Esophagus muscularis mucosa (tissue), 4 donors: ENCODE measurements at places on chromosomes 16 and 17. TPM values are rescaled to one million over a fixed set of nuclear protein-coding genes. Genes with fewer than 3 reads are reported as not detected.

Gene HOXB7
- total RNA-seq: 1.7 TPM

GRCh38 chr16:4190712-4191333 is 51.1 kb downstream of the SRL start:
- DNase-seq: no peak

DNA sequence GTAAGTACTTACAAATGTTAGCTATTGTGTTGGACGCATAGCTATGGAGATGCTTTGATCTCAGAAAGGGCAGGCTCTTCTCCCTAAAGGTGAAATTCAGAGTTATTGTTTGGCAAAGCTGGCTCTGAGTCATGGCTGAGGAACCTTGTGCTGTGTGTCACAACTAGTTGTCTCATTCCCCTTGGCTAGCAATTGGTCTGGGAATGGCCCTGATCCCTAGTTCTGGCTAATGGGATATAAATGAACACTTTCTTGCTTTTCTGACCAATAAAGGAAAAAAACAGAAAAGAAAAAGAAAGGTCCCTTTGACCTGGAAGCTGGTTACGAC is 210.6 kb downstream of the MAP2K4 start:
- DNase-seq: no peak

DNA sequence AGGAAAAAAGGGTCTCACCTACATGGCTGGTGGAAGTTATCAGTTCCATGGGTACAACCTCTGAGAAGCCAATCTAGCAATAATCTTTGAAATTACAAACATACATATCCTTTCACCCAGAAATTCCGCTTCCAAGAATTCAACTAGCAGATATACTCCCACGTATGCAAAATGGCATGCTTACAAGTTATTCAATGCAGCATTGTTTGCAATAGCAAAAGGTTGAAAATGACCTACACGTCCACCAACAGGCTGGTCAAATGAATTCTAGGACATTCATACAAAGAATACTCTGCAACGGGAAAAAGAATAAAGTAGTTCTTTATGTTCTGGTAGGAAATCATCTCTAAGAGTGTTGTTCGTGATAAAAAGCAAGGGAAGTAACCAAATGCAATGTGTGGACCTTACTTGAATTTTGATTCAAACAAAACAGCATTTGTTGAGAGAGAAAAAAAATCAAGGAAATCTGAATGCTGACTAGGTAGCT is 63.7 kb upstream of the NLK start:
- DNase-seq: no peak

DNA sequence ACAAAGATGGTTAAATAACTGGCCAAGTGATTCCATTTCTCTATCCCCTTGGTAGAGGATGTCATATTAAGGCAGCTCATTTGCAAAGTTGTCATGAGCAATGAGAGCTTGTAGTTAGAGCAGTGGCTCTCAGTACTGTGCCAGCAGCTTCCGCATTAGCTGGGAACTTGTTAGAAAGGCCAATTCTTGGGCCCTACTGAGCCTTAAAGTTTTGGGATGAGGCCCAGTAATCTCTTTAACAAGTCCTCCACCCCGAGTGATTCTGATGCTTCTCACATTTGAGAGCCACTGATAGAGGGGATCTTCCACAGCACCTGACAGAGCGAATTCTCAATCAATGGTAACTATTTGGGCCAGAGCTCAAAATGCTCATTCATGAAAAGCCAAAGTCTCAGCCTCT is 20.2 kb upstream of the CCL1 start:
- DNase-seq: no peak

- DNase-seq: no peak
These were observed at the start of gene CCL17 for GRCh38 chr16:57403965-57404817. CCL17 (plus strand) TSS chr16:57404767; CDS start chr16:57413933, 9,166 bp downstream.

DNA sequence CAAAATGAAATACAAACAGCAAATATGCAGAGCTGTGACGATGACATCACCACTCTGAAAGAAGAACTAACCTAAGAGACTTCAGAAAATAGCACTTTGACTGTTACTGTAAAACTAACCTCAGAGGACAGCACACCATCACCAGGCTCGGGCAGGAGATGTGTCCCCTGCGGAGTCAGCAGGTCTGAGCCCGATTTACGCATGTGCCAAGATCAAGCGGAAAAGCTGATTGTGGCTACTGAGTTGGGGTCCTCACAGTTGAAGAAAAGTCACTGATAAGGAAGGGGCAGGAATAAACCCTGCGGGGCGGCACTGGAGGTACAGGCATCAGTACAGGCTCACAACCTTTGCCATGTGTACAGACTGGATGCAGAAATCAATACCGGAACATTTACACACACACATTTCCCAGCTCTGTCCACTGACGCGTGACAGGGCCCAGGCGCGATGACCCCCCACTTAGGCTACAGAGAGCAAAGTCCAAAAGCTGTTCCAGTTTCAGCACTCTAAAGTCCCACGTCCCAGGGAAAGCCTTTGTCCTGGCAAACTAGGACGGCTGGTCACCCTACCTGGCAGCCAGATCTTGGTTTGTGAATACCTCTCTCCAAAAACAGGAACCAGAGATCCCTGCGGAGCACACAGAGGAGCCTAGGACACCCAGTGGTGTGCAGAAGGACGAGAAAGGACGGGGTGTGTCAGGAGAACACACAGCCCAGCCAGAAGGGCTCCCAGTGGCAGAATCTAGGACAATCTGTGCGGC is 21.5 kb downstream of the TRAP1 start:
- no peak for DNase-seq

DNA sequence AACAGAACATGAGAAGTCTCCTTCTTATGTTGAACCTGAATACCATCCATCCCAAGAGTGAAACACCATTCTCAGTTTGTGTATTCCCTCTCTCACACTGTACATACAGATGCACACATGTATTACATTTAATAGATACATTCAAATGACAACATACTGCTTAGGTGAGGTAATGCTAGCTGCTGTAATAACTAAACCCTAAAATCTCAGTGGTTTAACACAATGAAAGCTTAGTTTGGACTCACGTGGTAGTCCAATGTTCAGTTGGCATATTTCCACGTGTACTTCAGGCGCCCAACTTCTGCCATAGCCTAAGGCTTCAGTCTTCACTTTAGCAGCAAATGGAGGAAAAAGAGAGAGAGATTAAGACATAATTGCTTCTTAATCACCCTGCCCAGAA is 351.1 kb upstream of the PMFBP1 start:
- no peak for DNase-seq

Gene TAOK1
- total RNA-seq: 73.1 TPM

GRCh38 chr16:12780467-12780866 is 23.2 kb downstream of the CPPED1 start:
- no peak for DNase-seq
